ENCODE measurements at places on chromosomes 1 and 21.

DNA sequence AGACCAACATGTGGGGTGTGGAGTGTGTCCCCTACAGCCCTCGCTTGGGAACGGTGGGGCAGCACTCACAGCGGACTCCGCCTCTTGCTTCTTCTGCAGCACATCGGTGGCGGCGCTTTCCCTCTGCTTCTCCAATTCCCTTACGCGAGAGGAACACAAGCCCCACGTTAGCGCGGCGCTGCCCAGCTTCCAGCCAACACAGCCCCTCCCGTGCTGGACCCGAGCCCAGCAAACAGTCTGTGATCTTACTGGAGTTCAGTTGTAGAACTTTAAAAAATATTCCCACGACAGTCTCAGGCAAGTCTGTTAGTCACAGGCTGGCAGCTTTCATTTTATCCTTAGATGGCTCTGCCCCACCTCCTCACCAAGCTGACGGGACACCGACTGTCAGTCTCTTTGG, 13.6 kb downstream of the THAP3 start:
- DNase-seq = no peak

- DNase-seq = no peak
These were observed 37.3 kb upstream of the CSF3R start for GRCh38 chr1:36520056-36520455.

DNA sequence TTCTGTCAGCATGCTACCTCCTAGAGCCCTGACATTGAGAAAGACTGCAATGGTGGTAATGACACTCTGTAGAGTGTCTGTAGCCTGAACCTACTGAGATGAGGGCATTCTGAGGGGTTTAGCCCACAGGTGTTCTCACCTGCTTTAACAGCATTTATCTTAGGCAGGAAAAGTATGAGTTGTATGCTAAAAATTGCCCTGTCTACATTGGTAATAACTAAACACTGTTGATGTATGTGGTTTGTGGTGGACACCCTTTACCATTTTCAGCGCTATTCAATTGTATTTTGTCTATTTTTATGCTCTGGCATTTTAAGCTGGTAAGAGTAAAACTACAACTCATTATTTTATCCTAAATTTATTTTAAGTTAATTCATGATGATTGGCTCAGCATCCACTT, 10.0 kb downstream of the PYHIN1 start:
- no peak for DNase-seq

DNA sequence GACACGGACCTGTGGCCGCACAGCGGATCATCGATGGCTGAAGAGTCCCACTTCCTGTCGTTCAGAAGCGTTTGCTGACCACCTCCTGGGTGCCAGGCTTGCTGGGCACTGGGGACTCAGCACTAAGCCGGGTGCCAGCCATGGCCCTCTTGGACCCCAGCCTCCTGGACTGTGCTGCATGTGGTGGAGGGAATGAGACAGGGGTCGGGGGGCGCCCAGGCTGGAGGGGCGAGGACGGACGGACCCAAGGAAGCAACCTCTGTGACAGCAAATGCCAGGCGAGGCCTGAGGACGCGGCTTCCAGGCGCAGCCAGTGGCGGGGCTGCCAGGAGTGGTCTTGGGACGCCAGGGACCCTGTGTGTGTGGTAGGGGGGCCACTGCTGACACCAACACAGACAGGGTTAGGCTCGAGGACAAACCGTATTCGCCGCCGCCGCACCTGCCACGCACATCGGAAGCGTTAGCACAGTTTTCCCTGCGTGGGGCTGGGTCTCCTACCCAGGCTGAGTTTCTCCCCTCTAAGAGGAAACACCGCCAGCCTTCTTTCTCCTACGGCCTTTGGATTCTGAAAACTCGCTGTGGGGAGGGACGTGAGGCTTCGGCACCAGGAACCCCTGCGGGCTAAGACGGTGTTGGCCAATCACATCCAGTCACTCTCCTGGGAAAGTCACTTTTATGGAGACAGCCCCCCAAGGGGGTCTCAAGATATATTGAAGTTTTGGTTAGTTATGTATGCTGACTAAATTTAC, 3.1 kb upstream of the MXRA8 start:
- peak; percentile 39 for DNase-seq

GRCh38 chr21:37101384-37101783, 28.3 kb downstream of the TTC3 start:
- no peak for DNase-seq

DNA sequence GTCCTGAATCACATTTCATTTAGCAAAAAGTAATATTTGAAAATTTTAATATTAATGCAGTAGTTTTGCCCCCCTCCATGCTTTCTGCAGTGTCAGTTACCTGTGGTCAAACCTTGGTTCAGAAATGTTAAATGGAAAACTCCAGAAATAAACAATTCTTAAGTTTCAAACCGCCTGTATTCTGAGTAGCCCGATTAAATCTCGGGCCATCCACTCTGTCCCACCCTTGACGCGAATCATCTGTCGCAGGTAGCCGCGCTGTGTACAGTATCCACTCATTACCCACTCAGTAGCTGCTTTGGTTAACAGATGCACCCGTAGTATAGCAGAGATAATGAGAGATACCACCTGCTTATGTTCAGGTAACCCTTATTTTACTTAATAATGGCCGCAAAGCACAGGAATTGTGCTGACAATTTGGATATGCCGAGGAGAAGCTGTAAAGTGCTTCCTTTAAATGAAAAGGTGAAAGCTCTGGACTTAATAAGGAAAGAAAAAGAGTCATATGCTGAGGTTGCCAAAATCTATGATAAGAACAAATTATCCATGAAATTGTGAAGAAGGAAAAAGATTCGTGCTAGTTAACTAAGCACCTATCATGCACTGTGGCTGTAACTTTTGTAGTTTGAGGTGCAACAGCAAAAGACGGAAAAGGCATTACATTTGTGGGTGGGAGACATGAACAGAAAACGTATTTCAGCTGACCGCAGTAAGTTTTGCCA, 889 bp upstream of the SCYL3 start:
- DNase-seq = no peak

GRCh38 chr1:4601941-4602340, 52.5 kb upstream of the AJAP1 start:
- DNase-seq = no peak

DNA sequence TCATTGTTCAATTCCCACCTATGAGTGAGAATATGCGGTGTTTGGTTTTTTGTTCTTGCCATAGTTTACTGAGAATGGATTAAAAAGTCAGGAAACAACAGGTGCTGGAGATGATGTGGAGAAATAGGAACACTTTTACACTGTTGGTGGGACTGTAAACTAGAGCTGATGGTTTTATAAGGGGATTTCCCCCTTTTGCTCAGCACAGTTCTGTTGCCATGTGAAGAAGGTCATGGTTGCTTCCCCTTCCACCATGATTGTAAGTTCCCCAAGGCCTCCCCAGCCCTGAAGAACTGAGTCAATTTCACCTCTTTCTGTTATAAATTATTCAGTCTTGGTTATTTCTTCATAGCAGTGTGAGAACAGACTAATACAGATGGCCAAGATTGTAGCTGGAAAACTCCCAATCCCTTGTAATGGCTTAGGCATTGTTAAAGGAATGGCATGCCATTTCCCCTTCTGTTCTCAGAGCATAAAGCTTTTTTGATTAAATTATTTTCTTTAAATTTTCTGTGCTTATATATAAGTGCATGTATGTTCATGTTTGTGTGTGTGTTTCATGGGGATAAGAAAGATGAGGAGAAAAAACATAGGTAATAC, 144.8 kb downstream of the BACH1 start:
- no peak for DNase-seq

DNA sequence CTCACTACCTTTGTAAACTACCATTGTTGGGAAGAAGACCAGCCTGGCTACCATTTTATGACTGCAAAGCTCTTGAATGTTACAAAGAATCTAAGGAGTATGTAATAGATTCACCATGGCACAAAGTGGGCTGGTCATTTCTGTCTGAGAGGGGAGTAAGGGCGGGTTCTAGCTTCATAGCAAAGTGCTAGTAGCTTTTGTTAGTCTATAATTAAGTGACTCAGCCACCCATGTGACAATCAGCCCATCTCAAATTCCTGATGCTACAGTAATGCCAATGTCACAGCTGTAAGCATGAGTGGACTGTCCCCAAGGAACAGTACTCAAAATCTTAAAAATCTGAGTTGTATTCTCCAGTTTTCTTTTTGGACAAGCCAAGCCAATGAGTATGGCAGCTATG, 15.4 kb upstream of the OTUD3 start:
- no peak for DNase-seq

GRCh38 chr1:177794376-177794991, 175.4 kb downstream of the SEC16B start:
- no peak for DNase-seq

- no peak for DNase-seq
These were observed 20.2 kb upstream of the ZNF436 start for GRCh38 chr1:23389837-23390321.

DNA sequence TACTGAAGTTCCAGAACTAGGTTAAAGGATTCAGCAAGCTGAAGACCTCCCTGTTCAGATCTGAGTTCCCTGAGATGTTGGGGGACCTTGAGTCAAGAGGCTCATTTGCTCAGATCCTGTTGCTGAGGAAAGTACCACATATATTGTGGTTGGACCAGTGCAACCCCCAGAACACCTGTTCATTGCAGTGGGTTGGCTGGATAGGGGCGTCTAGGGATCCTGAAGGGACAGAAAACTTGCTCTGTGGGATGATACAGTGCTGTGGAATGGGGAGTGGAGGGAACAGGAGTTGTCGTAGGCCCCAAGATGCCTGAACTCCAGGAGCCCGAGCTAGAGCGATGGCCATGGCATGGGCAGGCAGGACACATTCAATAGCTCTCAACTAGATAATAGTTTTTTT, 24.6 kb upstream of the MAPKAPK2 start:
- no peak for DNase-seq

GRCh38 chr1:85892366-85892765, 184.1 kb upstream of the ZNHIT6 start:
- DNase-seq = no peak

DNA sequence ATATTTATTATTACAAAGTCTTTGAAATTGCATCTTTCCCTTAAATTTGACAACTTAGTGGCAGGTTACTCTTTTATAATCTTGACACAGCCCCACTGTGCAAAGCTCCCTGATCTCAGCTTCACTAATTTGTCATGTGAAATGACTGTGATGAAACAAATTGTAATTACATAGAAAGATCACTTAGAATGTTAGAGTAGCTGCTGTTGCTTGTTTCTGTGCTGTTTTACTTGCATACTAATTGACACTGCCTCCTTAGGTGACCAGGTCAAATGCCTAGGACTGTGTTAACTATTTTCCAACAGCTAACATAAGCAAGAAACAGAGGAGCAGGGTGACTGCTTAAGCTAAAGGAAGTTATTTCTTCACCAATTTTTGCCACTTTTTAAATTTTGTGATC, 211.3 kb downstream of the ZNF326 start:
- DNase-seq = no peak

- DNase-seq = no peak
These were observed 179.2 kb downstream of the GIPC2 start for GRCh38 chr1:78224861-78225552.

GRCh38 chr1:30005972-30006619, 717.3 kb downstream of the MATN1 start:
- DNase-seq = no peak
